ENCODE measurements at places on chromosomes 4 and X.

DNA sequence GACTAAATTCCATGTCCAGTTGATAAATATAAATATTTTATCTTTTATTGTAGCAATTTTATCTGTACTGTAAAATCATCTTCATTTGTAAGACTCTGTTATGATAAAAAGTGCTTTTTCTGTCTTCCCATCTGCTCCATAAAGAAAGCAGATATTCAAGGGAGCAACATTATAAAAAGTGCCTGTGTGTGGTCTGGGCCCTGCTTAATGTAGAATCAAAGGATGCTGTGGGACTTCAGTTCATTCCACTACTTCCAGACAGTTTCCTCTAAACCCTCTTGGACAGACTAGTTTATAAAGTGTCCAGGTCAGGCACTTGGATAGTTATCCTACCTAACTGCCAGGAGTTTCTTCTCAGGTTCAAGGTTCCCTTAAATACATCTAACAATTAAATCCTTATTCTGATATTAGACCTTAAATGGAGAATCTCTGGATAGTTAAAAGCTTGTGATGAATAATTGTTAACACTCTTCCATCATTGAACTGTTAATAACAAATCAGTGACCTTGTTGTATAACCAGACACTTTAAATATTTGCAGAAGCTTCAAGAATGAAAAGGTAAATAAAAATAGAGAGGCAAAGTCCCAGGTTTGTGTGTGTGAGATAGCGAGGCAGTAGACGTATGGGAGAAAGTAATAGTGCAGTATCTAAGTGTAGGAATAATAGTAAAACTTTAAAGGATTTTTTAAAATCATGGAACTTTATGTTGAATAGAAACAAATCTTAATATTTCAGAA, 237.5 kb upstream of the CTSO start:
- no peak for DNase-seq

DNA sequence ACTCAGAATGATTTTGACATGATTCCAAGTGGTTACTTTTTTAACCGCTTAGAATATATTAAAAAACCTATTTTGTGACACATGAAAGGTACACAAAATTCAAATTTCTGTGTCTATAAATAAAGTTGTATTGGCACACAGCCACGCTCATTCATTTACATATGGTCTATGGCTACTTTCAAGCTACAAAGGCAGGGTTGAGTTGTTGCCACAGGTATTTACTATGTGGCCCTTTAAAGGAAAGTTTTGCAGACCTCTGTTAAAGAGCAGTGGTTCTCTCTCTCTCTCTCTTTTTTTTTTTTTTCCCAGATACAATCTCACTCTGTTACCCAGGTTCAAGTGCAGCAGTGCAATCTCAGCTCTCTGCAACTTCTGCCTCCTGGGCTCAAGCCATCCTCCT, 23.0 kb downstream of the GPM6B start:
- no peak for DNase-seq

DNA sequence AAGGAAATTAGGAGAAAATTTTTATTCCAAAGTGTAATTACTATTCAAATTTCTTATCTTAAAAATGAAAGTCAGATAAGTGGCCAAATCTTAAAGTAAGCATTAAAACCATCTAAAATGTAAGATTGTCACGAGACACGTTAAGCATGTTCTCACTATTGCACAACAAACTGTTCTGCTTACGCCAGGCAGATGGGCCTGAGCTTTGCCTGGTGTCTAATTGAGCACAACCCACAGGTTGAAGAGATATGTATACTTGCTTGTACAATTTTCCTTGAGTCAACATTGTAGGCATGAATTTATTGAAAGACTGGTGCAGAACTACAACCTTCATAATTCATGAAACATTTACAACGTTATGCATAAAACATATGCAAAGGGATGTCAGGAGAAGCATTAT, 3.9 kb downstream of the RNF128 start:
- no peak for DNase-seq

DNA sequence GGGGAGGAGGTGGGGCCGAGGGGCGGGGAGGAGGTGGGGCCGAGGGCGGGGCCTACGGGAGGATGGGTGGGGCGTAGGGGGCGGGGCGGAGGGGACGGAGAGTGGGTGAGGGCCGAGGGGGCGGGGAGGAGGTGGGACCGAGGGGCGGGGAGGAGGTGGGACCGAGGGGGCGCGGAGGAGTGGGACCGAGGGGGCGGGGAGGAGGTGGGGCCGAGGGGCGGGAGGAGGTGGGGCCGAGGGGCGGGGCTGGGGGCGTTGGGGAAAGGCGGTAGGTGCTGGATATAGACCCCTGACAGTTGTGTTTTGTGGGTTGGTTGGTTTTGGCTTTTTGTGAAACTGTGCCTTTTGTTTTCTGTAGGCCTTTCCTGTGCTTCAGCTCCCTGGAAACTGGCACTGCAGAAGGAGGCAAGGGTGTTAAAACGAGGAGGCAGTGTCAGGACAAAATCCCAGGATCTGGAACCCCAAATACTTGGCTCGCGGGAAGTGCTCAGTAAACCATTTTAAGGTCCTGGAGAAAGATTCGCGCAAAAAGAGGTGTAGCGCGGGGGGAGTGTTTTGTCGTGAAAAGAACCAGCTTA, 580 bp upstream of the MMGT1 start:
- no peak for DNase-seq

- DNase-seq = no peak
Measured at GRCh38 chr4:17476853-17477252, 35.0 kb downstream of the QDPR start.

DNA sequence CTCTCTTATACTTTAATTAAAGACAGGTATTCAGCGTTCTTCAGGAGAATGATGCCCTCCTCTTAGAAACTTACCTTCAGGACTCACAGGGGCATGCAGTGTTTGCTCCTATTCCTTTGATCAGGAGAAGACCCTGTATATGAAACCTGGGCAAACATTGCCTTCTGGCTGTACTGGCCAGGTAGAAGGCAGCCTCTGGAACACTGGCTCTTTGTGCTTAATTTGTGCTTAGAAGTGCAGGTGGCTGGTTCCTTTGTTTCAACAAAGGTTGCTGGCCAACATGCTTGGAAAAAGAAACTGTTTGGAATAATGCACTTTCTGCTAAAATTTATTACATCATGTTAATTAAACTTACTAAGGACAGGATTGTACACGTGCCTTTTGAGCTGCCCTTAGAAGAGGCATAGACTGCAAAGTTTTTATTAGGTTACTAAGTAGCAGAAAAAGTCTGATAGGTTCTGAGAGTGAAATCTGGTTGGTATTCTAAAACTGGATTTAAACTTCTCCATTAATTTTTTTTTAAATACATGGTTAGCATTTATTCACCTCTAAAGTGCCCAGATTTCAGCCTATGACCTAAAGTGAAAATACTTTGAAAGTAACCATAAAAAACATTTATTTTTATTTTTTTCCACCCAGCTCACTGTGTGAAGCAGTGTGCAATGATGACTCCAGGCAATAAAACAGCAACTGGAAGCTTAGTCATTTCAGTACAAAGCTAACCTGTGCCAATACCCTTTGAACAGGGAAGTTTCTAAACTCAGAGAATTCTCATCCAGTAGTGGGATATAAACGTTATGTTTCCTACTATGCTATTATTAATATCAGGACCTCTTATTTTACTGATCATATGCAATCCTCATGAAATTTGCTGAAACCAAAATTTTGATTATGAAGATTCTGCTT, 11.3 kb downstream of the RASSF6 start:
- no peak for DNase-seq
